ENCODE measurements at places on chromosomes 4 and X.

GRCh38 chr4:11426731-11427120 is 2.0 kb downstream of the HS3ST1 start:
- DNase-seq: no peak

GRCh38 chr4:16783119-16783518 is 115.3 kb downstream of the LDB2 start:
- no peak for DNase-seq

- no peak for DNase-seq
Observed at GRCh38 chrX:618761-619450, 11.7 kb upstream of the SHOX start.

- no peak for DNase-seq
Observed at GRCh38 chr4:125547836-125548235, 233.1 kb downstream of the FAT4 start.

GRCh38 chrX:46180258-46180687 is 364.9 kb downstream of the ZNF674 start:
- no peak for DNase-seq

DNA sequence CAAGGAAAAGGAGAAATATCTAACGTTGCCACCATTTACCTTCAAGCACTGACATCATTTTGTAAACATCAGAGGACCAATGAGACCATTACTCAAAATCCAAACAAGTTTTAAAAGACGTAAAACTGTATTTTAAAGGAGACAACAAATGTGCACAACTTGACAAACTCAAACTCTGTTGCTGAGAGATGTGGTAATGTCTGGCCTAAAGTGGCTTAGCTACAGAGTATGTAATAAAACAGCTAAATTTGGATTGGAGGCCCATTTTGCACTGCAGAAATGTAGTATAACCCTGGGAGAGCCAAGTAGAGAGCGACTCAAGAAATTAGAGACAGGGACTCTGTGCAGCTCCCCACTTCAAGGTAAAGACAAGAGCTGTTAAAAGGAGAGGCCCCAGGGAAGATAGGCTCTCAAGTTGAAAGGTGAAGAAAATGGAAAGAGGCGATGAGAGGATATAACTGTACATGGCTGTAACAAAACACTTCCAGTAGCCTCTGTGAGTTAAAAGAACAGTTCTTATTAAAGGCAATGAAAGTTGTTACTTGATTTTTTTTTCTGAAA is 20.3 kb downstream of the UNC5C start:
- DNase-seq: no peak

- no peak for DNase-seq
Observed at GRCh38 chr4:42915484-42915883, 23.0 kb downstream of the GRXCR1 start.

DNA sequence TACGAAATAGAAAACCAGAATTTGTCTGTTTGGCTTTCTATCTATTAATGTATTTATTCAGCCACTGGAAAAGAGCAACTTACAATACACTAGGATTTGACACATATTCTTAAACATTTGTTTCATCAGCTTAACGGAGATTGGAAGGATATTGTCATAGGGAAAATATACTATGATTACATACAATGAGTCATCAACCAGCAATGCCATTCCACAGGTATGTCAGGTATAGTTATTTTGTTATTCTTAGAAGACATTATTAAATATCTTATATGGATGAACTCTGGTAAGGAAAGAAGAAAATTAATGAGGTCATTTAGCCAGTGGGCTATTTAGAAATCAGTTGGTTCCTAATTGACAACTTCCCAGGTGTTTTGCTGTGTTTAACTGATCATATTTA is 926.6 kb downstream of the STIM2 start:
- DNase-seq: no peak

GRCh38 chr4:31234901-31235300 is 514.7 kb downstream of the PCDH7 start:
- no peak for DNase-seq

DNA sequence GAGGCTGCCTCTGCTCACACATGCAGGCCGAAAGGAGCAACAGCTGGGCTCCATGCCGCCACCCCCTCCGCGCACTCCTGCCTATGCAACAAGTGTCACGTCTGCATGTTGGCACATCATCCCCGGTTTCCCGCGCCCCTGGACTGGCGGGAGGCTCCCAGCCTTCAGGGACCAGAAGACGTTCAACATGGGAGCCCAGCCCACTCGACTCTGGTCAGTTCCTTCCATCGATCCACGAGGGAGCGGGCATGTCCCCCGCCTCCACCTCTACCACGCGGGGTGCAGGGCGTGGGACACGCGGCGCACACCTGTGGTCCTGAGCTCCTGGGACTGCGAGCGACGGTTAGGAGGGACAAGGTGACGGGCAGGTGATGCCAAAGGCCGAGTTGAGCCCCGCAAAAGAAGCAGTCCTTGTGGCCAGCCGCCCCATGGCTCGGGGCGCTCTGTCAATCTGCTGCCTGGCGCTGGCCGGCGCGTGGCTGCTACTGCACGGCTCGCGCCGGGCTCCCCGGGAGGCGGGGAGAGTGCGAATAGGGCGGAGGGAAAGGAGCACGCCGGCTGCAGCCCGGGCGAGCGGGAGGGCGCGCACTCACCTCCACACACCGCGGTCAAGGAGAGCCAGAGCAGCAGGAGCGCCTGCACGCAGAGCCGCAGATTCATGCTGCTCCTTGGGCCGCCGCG is 645 bp downstream of the APLN start:
- no peak for DNase-seq

DNA sequence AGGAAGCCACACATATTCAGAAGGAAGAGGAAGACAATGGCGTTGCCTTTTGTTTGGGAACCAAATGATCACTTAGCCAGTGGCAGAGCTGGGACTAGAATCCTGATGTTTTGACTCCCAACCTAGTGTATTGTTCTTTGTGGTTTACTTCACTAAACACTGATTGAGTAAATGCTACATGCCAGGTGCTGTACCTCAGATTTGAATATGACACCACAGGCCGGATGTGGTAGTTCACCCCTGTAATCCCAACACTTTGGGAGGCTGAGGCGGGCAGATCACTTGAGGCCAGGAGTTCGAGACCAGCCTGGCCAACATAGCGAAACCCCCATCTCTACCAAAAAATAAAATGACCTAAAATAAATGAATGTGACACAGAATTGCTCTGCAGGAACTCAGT is 8.4 kb downstream of the NDUFA1 start:
- no peak for DNase-seq

- peak; percentile 60 for DNase-seq
Observed at GRCh38 chrX:154458116-154458953, at the start of gene PLXNA3. TSS of gene PLXNA3 (plus strand) at chrX:154458281. CDS start at chrX:154460184, 1,903 bp downstream.

DNA sequence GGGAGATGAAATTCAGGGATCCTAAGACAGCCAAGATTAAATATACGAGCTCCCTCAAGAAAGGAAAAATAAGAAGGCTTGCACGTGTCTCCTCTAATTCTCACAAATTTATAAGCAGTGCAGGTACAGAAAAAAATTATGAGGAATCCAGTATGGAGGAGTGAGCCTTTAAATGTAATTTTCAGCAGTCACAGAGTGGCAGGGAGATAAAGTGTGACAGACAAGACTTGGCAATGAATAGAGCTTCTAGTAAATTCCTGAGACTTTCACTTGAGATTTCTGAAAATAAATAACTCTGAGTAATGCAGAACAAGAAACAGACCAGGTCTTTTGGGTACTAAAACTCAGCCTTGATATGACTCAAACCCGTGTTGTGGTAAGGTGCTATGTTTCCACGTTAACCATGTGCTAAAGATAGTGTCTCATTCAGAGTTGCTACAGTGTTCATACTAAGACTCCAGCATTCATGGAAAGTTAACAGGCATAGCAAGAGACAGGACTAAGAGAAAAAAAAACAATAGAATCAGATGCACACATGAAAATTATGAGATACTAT is 119.8 kb downstream of the SPOCK3 start:
- DNase-seq: no peak

DNA sequence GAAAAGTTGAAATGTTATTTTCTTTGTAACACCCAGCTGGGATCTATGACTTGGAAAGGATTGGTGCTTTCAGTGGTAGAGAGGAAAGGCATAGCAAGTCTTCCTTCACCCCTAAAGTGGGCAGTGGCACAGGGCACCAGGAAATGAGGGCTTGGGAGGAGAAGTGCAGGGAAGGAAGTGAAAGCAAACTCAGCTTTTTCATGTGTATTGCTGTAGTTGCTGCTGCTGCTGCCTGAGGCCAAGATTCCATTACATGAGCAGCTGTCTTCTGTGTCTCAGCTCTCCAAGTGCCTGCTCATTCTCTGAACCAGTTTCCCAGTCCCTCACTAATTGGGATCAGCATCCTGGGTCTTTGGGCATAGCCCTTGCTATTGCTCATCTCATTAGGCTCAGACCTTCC is 2.6 kb downstream of the HCCS start:
- no peak for DNase-seq
